ENCODE measurements at places on chromosomes 5 and 9.

DNA sequence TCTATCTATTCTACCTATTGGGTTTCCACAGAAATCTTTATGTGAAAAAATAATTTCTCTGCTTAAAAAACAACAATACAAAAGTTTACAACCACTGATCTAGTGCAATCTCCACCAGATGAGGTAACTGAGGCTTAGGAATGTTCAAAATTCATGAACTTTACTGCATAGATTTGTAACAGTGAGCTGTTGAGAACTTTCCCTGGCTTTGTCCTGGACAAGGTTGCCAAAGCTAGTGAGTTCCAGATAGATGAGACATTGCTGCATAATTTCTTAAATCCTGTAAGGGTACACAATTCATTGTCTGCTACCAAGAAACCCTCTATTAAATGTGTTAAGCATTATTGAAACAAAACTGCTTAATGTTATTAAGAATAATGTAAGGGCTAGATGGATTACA is 102.7 kb downstream of the OSMR start:
- DNase-seq, result peak; percentile 16

GRCh38 chr9:70362952-70363351 is 51.5 kb downstream of the KLF9 start:
- peak; percentile 7 for DNase-seq

- peak; percentile 61 for DNase-seq
Observed at GRCh38 chr9:127132921-127133647, 10.6 kb upstream of the ANGPTL2 start.

- DNase-seq, result no peak
Observed at GRCh38 chr5:172299916-172300439, 16.4 kb upstream of the UBTD2 start.

DNA sequence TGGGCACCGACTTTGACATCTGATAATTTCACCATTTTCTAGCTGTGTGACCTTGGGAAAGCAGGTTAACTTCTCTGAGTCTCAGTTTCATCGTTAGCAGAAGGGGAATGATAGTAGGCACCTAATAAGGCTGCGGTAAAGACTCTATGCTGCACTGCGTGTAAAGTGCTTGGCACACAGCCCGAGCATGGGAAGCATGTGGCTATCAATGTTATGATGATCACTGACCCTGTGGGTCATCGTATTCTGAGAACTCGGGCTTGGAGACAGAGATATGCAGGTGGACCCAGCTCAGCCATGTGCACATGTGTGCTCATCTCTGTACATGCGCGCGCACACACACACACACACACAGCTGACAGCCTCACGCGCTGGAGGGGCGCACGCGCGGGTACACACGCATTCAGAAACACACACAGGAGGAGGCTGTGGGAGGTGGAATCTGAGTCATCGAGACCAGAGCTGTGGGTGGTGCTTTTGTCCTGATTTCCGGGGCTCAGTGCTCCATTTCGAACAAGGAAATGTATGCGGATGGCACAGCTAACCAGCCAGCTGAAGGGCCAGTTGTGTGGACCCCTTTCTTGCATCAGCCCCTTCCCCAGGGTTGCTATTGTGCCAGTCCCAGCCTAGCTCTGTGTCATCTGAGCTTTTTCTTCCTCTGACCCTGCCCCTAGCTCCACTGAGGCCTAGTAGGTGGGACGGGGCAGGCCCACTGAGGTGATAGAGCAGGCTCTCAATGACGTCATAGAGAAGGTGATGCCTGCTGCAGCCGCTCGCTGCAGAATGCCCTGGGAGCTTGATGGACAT is 11.1 kb upstream of the ARAP3 start:
- DNase-seq, result peak; percentile 33

DNA sequence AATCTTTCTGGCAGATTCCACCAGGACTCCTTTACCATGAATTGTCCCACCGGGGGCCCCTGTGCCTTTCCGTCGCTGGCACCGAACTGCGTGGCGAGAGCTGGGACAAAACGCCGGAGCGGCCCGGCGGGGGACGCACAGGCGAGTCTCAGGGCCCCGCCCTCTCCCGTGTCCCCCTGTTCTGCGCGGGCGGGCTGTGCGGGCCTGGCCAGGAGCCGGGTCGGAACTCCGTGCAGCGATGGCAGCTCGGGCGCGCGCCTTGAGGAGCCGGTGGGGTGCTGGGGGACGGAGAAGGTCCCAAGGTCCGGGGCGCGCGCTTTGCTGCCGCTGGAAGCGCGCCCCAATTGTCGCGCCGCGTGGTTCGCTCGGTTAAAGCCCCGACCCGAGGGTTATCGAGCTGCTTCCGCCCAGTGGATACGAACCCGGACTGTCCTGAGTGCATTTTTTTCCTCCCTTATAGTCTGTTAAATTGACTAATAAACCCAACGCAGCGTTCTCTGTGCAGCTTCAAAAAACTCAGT is 125.3 kb downstream of the TMEM174 start:
- DNase-seq, result no peak

GRCh38 chr5:124665035-124665434 is 81.4 kb downstream of the ZNF608 start:
- DNase-seq, result peak; percentile 44

DNA sequence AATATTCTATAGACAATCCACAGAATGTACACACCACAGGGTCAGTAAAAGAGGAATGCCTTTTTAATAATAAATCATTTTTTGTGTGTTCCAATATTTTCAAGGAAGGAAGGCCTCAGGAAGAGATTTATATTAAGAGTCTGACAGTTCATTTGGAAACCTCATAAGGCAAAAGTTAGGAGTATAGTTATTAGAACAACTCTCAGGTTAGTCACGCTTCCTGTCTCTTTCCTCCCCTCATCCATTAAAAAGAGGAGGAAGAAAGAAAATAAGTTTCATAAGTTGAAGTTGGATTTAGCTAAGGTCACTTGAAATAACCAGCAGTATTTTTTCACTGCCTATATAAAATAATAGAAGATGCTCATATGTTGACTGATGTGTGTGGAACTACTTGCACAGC is 863.2 kb downstream of the PTPRD start:
- DNase-seq, result no peak

DNA sequence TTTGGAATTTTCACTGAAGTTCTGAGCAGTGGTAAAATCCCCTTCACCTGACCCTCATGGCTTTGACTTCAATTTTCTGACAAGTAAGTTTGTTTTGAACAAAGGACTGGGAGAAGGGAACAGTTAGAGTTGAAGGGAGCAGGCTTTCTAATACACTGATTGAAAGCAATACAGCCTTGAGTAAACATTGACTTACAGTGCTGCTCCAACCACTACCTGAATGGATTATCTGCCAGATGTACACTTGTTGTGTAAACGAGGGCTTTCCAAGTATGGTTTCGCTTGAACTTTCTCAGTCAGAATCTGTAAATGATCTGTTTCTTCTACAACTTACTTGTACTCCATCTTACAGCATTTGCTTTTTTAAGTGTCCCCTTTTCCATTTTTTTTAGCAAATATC is 1414.9 kb upstream of the NUDT12 start:
- no peak for DNase-seq

- DNase-seq, result peak; percentile 99
Observed at GRCh38 chr9:106892632-106893031, 29.7 kb downstream of the ZNF462 start.
